ENCODE measurements at places on chromosomes 1 and 21.

DNA sequence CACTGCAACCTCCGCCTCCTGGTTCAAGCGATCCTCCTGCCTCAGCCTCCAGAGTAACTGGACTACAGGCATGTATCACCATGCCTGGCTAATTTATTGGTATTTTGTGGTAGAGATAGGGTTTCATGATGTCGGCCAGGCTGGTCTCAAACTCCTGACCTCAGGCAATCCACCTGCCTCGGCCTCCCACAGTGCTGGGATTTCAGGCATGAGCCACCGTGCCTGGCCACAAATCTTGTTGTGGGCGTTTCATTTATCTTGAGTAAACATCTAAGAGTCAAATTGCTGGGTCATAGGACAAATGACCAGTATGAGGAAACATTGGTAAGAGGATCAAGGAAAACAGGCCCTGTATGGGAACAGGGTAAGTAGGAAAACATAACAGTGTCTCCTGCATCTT lies 17.9 kb downstream of the TMEM200B start:
- DNase-seq = no peak

- DNase-seq = no peak
Observed at GRCh38 chr1:184811439-184812111, 56.9 kb upstream of the EDEM3 start.

DNA sequence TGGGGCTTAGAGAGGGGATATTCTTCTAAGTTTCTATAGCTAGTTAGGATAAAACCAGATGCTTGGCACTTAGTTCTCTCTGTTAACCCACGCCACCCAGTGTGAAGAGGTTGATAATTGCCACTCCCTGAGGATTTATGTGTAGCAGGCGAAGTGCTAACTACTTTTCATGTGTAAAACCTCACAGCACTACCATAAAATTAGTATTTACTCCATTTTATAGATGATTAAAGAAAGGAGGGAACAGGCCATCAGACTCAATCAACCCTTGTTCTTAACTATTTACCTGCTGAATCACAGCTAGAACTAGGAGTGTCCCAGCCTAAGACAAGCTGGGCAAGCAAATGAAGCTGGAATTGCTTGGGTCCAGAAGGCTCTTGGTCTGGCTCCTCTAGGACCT lies 8.9 kb downstream of the LIN28A start:
- no peak for DNase-seq

GRCh38 chr21:28509031-28509430 lies 483.6 kb downstream of the LTN1 start:
- DNase-seq = no peak

DNA sequence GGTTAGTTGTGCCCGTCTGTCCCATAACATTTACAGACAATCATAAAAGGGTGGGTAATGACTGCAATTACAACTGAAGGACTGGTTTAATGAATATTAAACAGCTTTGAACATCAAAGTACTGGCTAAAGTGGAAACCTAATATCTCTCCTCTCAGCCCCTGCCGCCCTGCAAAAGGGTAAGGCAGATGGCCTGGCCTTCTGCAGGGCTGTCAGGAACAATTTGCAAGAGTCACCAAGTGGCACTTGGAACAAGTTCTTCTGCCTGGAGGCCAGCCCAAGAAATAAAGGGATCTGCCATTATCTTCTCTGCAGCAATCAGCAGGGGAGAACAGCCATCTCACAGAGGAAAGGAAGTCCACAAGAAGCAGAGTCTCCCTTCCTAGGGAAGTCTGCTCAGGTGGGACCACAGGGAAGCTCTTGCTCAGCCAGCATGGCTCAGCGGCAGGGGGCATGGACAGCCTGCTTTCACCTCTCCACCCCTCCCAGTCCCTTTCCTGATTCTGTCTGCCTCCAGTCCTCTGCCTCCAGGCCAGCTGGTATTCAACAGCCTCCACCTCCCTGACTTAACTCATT lies 96.1 kb downstream of the TRABD2B start:
- DNase-seq = no peak
